Osteocyte (in vitro differentiated cells): ENCODE measurements at places on chromosomes 3 and 15. TPM values are rescaled to one million over a fixed set of nuclear protein-coding genes. Genes with fewer than 3 reads are reported as not detected.

Gene NUTM1
- not detected in 2 replicates for total RNA-seq

Gene GATM
- not detected in 2 replicates for total RNA-seq

Gene ZNF385D
- 0.43 and 0.71 TPM in 2 replicates for total RNA-seq

DNA sequence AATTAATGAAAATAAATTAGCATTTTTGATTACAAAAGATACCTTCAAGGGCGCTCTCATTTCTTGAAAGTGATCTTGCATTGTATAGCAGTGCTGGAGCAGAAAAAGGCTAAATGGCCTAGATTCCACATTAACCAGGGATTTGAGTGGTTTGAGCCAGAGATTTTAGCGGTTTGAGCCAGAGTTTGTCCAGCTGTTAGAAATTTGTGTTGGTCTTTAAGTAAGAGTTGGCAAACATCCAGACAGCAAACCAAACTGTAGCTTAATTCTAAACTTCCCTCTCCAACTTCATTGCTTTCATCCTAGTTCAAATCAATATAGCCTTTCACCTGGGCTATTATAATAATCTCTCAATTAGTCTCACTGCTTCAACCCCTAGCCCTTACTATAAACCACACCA lies 351.7 kb downstream of the IGSF11 start:
- DNase-seq, result no peak

GRCh38 chr3:53122255-53122932 lies 7.8 kb downstream of the RFT1 start:
- DNase-seq, result no peak

DNA sequence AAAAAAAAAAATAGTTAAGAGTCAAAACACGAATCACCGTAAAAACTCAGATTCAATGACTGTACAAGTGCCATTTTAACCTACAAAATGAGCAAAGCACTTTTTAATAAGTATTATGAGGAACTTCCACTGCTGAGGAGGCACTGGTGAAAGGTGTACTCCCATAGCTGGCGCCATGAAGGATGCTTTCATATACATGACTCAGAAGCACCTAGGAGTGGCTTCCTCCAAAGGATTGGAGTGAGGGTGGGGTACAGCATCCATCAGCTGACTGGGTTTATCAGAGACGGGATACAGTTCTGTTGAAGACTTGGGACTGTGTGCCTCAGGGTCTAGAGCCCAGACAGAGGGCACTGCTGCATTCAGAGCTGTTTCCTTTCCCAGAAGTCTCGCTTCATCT lies 60.9 kb upstream of the MEX3B start:
- no peak for DNase-seq

GRCh38 chr3:127137757-127138536 lies 55.0 kb upstream of the PRR23E start:
- DNase-seq, result no peak

GRCh38 chr3:98532709-98533571 lies 1.2 kb downstream of the GPR15 start:
- no peak for DNase-seq

DNA sequence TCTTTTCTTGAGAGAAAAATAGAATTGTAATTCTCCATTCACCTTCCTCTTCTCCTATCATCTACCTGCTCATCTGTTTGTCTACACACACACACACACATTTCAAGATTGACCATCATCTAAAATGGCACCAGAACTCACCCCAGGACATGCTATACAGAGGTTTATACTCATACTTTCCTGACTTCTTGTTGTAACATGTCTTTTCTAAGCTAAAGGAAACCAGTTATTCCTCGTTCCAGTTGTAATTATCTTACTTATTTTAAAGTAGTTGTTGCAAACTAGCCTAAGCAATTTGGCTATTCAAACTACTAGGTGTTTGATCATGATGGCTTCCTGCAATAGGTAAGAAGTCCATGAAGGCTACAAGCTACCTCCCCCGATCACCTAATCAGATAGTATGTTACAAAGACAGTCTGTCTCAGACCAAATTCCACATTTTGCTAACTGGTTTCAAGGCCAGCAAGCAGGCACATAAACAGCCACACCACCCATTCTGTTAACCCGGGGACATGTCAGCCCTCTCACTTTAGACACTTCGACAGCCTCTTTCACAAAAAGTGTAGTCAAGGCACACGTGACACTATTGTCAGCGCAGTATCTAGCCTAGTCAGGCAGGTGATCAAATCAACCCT lies 189.7 kb downstream of the SHQ1 start:
- DNase-seq, result no peak
